ENCODE measurements at places on chromosomes 11 and 22. TPM values are rescaled to one million over a fixed set of nuclear protein-coding genes. Genes with fewer than 3 reads are reported as not detected.

The NEU3 gene
- total RNA-seq = 13.1 TPM

The PKP3 gene
- total RNA-seq = not detected

The MFRP gene
- not detected for total RNA-seq

The NXPE1 gene
- total RNA-seq = not detected

The DGCR6 gene
- 0.68 TPM for total RNA-seq

The CRYBB3 gene
- 0.26 TPM for total RNA-seq

The POGLUT3 gene
- total RNA-seq = 16.4 TPM

The NLRP10 gene
- total RNA-seq = not detected

The KDM4E gene
- not detected for total RNA-seq

The IFITM10 gene
- total RNA-seq = not detected

The OR51F1 gene
- total RNA-seq = not detected

The SSTR3 gene
- 7.4 TPM for total RNA-seq

The GTSE1 gene
- total RNA-seq = 42.0 TPM

The FOLR1 gene
- not detected for total RNA-seq

The GLYAT gene
- total RNA-seq = not detected

The MIOX gene
- total RNA-seq = not detected

The SAA4 gene
- not detected for total RNA-seq

The DSCAML1 gene
- 0.94 TPM for total RNA-seq

The TEX12 gene
- 0.26 TPM for total RNA-seq

The KDM4D gene
- total RNA-seq = 2.8 TPM

The CELF1 gene
- total RNA-seq = 157 TPM

The OR52I2 gene
- total RNA-seq = not detected

The PLEKHA7 gene
- 5.1 TPM for total RNA-seq

The UCP3 gene
- 1.1 TPM for total RNA-seq

The PTPRCAP gene
- total RNA-seq = 117 TPM

The EHF gene
- total RNA-seq = not detected

The RTCB gene
- total RNA-seq = 105 TPM

The MAPK12 gene
- total RNA-seq = 3.6 TPM

The POLA2 gene
- 74.5 TPM for total RNA-seq

The OR5A1 gene
- total RNA-seq = not detected
